ENCODE measurements at places on chromosomes 16 and 17.

DNA sequence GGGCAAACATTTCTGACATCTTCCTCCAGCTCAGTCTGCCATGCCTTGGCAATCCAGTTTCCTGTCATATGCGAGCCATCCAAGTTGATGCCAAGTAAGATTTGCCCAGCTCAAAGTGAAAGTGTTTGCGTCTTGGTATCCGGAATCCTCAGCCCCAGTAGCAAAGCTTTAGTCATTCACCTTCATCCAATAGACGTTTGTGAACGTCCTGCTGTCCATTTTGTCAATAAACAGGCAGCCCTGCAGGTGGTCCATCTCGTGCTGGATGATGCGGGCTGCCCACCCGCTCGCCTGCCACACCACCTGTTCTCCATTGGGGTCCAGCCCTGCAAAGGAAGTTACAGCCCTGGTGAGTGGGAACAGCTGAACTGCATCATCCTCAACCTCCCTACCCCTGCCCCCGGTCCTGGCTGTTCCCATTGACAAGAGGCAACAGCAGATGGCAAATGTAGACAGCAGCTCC lies 1.5 kb downstream of the PDF start:
- no peak for DNase-seq

GRCh38 chr16:85860413-85861094 lies 38.4 kb upstream of the IRF8 start:
- DNase-seq = no peak

DNA sequence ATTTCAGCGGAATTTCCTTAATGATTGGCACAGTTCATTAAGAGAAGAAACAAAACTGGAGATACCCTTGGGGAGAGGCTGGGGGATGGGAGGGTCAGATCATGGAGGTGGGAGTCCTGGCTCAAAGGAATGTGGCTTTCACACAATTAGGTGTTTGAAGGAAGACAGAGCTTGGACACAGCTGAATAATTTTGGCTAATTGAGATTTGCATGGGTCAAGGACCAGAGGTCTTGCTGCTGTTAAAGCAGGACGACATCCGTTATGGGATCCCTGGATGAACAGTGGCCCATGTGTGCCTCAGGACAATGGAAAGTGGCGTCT lies 160.3 kb downstream of the HS3ST3B1 start:
- DNase-seq = no peak

DNA sequence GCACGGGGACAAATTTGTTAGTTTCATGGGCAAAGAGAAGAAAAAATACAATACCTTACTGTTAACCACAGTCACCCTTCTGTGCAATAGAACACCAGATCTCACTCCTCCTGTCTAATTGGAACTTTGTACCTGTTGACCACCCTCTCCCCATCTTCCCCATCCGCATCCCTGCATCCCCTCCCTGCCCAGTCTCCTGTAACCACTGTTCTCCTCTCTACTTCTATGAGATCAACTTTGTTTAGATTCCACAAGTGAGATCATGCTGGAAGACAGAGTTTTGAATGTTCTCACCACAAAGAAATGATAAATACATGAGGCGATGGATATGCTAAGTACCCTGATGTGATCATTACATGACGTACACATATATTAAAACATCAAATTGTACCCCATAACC lies 47.7 kb downstream of the CLEC16A start:
- DNase-seq = no peak

GRCh38 chr16:90016339-90016950 lies 2.8 kb downstream of the DBNDD1 start:
- DNase-seq = no peak

DNA sequence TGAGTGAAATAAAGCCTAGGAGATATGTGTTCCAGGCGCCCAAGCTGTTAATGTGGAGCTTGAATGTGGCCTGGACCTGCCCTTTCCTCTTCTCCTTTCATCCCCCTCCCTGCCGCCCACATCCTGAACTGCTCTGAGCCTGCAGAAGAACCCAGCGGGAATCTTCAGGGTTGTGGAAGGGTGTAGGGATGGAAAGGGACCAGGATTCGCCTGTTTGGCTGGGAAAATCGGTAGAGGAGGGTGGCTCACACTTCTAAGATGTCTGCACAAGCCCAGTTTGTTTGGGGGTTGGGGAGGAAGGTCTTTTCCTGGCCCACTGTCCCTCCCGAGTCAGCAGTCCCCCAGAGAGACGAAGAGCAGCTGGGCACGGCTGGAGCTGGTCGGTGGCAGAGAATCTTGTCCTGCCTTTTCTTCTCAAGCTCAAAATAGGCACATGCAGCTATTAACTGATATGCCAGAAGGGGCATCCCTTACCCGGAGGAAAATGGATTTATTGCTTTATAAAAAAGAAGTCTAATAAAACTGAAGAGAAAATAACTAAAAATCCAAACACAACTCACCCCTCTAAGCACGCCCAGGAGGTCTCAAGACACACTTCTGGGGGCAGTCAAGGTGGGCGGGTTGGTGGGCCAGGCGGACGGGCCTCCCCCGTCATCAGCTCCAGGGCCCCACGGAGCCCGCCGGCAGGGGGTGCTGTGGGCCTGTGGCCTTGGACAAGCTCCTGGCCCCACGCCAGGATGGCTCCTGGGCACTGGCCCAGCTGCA lies 11.5 kb upstream of the PITPNA start:
- peak; percentile 83 for DNase-seq

DNA sequence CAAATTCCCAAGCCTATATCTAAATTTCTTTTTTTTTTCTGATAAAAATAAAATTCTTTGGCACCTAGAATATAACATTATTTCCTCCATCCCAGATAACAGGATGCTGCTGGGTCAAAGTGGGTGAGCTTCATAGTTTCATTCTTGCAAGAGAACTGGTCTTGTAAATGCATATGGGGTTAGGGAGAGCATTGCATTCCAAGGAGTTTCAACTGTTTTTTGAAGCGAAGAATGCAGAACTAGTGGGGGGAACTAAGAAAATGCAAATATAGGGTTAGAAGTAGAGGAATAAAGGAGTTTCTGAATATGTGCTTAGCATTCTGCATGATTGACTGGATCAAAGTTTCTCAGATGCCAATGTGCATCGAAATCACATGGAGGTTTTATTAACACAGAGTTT lies 347.2 kb upstream of the XYLT1 start:
- DNase-seq = no peak

DNA sequence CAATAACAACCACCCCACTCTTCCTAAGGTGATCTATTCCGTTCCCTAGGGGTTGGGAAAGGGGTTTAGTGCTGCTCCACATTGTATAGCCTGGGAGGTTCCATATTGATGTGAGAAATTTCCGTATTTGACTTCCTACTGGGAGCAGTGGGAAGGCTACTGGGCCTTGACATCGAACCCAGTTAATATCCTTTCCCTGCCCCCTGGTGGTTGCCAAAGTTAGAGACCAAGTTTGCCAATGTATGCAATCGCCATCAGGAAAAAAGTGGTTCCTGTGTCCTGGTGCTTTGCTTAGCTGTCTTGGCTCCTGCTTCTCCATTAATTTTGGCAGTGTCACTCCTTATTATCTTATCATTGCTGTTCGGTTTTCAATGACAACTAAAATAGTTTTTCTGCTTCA lies 914.9 kb downstream of the KCNJ2 start:
- DNase-seq = no peak

DNA sequence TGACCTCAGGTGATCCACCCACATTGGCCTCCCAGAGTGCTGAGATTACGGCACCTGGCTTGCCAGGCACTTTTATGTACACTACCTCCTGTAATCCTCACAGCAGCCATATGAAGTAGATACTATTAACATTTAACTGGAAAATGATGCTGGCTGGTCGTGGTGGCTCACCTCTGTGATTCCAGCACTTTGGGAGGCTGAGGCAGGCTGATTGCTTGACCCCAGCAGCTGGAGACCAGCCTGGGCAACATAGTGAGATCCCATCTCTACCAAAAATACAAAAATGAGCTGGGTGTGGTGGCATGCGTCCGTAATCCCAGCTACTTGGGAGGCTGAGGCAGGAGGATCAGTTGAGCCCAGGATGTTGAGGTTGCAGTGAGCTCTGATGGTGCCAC lies 2.0 kb upstream of the MAPK3 start:
- no peak for DNase-seq

GRCh38 chr17:57108671-57109392 lies 23.8 kb downstream of the AKAP1 start:
- no peak for DNase-seq
